ENCODE measurements at places on chromosomes 13 and 19. TPM values are rescaled to one million over a fixed set of nuclear protein-coding genes. Genes with fewer than 3 reads are reported as not detected.

DNA sequence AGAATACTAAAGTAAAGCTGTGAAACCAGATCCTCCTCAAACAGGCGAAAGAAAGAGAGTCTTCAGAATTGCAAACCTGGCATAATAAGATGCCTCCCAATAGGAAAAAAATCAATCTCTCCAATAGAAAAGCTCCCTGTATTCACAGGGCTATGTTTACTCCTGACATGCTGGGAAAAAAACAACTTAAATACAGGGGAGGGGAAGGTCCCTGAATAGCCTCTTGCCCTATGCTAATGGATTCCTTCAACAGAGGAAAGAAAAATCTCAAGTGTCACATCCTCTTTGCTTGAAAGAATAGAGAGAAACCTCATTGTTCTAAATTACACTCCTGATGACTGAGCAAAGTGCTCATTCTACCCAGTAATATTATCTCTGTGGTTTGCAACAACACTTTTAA, 1271.1 kb upstream of the PRR20A start:
- no peak for DNase-seq

DNA sequence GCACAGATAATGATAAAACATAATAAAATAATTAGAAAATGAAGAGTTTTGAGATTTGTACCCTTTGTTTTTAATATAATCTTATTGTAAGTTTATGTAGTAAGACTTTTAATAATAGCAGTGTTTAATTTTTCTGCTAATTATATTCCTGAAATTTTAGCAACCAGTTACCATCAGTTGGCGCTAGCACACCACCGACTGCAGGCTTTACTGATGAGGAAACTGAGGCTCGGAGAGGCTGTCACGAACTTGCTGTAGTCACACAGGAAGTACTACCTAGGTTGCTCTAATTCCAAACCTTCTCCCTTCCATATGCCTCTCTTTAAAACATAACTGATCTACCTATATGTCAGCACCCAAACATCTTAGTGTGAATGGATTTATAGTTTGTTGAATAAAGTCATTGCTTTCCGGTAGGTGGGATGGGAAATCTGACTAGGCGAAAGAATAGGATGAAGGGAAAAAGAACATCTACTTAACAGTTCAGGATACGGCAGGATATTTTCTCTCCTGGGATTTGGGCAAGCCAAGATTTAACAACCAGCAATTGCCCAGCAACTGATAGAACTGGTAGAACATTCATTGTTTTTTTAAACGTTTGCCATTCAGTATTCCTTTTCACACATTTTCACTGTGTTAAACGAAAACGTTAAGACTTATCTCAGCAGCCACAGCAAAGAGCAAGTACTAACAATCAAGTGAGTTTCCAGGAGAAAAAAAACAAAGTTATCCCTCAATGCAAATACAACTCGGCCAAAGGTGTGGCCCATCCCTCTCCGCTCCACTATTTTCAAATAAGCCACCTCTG, 822 bp upstream of the RFXAP start:
- DNase-seq = no peak

GRCh38 chr13:60617991-60618733, 221.1 kb downstream of the TDRD3 start:
- DNase-seq = peak; percentile 20

GRCh38 chr19:51071095-51071405, 6.2 kb upstream of the KLK13 start:
- DNase-seq = no peak

The ZNF534 gene
- total RNA-seq = not detected
